Iris pigment epithelial cell (primary cell): ENCODE measurements at places on chromosomes 2 and 18.

DNA sequence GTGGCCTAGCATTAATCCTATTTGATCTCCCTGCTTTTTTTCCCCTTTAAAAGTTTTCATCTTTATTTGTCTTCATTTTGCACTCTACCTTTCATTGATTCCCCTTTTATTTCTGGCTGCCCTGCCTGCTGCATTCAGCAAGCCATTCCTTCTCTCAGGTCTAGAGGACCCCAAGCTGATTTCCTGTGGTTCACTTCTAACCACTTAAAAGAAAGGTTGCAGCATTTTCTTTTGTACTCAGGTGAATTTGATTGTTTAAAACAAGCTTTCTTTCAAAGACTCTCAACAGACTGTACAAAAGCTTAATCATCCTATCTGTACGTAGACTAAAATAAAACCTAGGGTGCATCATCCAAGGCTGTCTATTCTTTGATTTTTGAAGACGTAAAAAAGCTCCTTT, 160.3 kb downstream of the CSRNP3 start:
- DNase-seq, result no peak

DNA sequence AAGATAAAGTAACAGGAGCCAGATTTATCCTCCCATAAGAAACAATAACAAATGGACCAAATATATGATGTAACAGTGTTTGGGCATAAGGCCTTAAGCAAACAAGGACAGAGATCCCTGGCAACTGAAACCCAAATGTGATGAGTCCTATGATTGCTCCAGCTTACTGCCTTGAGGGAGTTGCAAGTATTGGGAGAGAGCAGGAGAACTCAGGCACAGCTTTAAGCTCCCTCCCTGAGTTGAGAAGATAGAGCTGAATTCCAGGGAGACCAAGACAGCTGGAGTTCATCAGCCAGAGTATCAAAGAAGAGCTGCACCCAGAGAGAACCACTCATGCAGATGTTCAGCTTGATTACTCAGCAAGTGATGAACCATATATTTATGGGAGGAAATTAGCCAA, 814.5 kb upstream of the RAB6C start:
- no peak for DNase-seq

DNA sequence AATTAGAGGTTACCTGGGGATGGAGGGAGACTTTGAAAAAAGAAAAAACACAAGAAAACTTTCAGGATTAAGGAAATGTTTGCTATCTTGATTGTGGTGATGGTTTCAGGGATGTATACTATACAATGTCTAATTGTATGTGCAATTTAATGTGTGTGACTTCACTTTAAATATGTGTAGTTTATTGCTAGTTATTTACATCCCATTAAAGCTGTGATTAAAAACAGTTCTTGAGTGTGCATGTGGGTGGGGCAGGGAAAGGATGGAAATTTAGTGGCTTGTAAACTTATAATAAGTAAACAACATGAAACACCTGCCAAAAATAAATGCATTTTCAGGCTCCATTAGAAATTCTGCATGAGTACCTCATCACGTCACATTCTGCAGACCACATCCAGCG, 167.0 kb downstream of the MYO5B start:
- no peak for DNase-seq

- DNase-seq, result no peak
These were observed 1669.5 kb upstream of the DDX18 start for GRCh38 chr2:116145031-116145430.

DNA sequence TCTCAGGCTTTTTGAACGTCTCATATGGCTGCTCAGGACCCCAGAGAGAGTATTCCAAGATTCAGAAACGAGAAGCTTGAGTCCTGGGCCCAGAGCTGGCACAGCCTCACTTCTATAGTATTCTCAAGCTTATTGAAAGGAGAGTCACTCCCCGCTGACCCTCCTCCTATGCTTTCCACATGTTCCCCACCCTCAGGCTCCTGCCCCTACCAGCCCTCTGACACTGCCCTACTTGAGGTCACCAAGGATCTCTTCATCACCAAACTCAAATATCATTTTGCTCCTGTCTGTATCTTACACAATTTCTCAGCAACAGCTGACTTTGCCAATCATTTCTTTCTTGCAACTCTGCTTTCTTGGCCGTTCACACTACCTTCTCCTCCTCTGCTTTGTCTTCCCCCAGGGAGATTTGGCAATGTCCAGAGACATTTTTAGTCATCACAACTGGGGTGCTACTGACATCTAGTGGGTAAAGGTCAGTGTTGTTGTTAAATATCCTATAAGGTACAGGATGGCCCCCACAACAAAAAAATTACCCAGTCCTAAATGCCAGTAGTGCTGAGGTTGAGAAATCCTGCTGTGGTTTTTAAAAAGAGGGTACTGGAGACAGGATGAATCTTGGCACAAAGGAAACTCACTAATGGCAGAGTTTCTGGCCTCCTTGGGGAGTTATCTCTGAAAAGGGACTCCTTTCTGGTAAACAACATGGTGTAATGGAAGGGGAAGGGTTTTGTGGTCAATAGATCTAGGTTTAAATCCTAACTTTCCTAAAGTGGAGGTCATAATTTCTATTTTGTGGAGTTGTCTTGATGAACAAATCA, 26.9 kb upstream of the INSIG2 start:
- peak; percentile 80 for DNase-seq

DNA sequence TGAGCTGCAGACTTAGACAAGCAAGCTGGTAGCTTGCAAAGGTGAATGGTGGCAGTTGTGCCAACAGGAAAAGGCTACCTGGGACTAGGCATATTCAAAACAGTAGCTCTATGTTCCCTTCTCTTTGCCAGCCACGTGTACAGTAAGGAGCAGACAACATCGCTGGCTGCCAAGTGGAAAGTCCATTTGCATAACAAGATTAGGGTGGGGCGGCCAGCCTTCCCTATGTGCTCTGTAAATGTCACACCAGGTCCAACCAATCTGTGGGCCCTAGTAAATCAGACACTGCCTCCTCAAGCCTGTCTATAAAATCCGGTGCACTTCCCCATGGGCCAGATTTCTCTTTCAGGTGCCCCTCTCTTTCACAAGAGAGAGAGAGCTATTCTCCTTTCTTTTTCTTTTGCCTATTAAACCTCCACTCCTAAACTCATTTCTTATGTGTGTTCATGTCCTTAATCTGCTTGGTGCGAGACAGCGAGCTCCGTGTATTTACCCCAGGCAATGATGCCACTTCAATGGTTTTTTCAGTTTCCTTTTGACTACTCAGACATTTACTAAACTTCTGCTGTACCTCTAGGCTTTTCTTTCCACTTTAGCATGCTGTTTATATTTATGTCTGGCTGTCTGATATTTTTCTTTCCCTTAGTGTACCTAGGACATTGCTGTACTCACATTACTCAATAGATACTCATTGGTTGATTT, 297.4 kb upstream of the GCFC2 start:
- DNase-seq, result no peak

DNA sequence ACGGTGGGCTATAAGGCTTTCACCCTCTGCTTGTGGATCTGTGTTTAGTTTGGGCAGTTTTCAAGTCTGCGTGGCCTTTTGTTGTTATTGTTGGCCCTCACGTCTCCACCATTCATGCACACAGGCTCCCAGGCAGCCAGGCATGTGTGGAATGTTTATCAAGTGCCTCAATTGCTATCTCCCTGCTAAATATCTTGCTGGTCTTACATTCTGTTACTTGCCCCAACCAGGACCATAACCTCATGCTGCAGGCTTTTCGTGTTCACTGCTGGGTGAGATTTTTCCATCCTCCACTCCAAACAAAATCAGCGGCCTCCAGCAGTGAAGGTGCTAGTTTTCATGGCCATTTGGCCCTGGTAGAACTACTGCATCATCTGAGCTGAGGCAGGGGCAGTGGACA, 63.0 kb upstream of the DSC1 start:
- DNase-seq, result peak; percentile 65

- DNase-seq, result peak; percentile 79
These were observed 16.6 kb downstream of the NIF3L1 start for GRCh38 chr2:200905618-200906296.

DNA sequence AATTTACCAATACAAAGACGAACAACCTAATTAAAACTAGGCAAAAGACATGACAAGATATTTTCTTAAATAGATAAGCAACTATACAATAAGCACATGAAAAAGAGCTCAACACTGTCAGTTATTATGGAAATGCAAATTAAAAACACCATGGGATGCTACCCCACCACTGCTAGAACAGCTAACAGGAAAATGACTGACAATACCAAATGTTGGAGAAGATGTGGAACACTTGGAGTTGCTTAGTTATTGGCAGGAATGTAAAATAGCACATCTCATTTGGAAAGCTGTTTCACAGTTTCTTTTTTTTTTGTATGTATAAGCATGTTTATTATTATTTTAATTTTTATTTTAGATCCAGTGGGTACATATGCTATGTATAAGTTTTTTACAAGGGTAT, 84.4 kb downstream of the CYRIA start:
- DNase-seq, result no peak

DNA sequence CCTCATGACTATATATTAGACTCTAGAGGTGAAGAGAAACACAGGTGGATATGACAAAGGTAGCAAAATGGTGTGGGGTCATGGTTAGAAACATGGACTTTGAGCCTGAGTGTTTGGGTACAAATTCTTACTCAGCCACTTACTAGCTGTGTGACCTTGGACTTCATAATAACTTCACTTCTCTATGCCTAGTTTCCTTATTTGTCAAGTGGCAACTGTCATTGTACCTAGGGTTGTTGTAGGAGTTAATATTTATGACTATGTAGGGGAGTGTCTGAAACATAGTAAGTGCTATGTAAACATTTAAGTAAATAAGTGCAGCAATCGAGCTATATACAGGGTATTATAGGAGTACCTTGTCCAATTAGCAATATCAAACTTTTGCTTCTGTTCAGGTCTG, 49.7 kb upstream of the RAPH1 start:
- DNase-seq, result no peak

GRCh38 chr2:227428731-227429285, 41.1 kb upstream of the SCYGR1 start:
- DNase-seq, result peak; percentile 86

DNA sequence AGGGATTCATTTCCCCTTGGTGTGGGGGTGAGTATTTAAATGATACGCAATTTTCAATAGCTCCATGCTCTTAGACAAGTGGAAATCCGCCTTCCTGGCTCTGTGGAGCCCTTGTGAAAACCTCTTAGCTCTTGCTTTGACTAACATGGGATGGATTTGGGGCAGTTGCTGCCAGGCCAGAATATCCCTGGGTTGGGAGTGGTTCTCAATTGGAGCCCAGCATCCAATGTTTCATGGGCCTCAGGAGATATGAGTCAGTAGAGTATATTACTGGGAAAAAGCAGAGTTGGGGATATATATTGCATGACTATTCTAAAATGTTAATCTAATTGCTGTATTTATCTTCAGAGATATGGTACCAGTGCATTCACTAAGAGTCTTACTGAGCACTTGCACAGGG, 104.4 kb upstream of the IL1R2 start:
- DNase-seq, result no peak

GRCh38 chr2:158805255-158805654, 10.1 kb downstream of the DAPL1 start:
- no peak for DNase-seq

DNA sequence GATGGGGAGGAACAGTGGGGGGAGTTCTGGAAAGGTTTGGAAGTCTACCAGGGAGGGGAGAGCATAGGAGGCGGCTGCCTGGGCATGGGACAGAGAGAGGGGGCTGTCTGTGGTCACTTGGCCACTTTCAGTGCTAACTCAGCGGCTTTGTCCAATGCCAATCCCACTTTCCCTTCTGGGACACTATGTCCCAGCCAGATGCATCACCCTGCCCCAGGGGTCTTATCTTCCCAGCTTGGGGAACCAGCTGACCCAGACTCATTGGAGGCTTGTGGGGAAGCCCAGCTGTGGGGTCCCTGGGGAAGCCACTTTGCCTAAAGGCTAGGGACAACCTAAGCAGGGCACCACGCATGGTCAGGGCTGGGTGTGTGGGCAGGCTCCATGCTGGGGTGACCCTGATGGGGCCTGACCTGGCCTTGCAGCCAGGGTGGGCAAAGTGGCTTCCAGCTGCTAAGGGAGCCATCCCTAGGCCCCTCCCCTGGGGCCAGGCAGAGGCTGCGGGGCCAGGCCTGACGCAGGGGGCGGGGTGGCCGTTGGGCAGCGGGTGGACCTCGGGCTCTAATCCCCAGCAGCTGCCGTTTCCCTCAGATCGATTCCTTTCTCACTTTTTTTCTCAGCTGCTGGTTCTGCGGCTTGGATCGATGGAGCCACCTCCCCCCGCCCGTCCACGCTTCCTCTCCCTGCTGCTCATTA, 1.6 kb upstream of the ASIC4 start:
- DNase-seq, result no peak

GRCh38 chr2:237231593-237231992, 145.9 kb downstream of the COPS8 start:
- DNase-seq, result no peak

GRCh38 chr2:25606892-25607291, 66.5 kb downstream of the DTNB start:
- peak; percentile 46 for DNase-seq

DNA sequence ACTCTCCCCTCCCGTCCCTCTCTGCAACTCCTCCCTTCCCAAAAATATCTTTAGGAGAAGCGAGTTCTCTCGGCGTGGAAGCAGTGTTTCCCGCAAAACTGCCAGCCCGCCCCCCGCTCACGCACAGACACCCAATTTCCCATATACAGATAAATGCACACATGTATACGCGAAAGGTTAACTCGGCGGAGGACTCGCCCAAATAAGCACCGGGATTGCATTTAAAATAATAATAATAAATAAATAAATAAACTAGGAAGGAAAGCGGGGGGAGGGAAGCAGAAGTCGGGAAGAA, 70.0 kb upstream of the PSMD14 start:
- DNase-seq, result no peak

- no peak for DNase-seq
These were observed 48.8 kb downstream of the RND3 start for GRCh38 chr2:150438654-150439053.
